ENCODE measurements at places on chromosomes 3 and 15.

DNA sequence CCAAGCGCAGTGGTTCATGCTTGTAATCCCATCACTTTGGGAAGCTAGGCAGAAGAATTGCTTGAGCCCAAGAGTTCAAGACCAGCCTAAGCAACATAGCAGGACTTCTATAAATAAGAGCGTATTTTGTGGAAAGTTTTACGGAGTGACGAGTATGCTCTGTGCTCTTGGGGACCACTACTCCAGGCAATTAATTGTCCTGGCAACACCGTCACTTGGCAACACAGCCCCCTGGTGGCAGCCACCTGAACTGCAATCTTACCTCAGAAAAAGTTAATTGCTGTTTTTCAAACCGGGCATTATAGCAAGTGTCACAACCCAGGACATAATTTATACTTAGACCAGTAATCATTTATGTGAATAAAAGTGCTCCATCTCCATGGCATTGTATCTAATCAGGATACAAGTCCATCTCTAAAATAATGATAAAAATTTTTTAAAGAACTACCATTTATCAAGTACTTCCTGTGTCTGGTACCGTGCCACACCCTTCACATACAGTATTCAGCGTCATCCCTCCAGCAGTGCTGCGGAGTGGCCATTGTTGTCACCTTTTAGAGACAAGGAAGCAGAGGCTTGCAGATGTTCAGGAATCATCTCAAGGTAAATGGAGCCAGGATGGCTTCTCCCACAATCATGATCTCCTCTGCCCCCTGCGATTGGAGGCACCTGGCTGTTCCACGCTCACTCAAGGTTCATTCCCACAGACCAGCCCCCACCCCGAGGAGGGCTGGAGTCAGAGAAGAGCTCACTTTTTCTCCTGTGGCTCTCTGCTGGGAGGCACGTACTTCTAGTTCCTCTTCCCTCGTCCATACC, 34.5 kb downstream of the PLA2G4D start:
- DNase-seq, result no peak

- no peak for DNase-seq
These were observed 239.8 kb upstream of the AGTR1 start for GRCh38 chr3:148457886-148458285.

GRCh38 chr3:5267252-5267651, 79.7 kb downstream of the EDEM1 start:
- no peak for DNase-seq

DNA sequence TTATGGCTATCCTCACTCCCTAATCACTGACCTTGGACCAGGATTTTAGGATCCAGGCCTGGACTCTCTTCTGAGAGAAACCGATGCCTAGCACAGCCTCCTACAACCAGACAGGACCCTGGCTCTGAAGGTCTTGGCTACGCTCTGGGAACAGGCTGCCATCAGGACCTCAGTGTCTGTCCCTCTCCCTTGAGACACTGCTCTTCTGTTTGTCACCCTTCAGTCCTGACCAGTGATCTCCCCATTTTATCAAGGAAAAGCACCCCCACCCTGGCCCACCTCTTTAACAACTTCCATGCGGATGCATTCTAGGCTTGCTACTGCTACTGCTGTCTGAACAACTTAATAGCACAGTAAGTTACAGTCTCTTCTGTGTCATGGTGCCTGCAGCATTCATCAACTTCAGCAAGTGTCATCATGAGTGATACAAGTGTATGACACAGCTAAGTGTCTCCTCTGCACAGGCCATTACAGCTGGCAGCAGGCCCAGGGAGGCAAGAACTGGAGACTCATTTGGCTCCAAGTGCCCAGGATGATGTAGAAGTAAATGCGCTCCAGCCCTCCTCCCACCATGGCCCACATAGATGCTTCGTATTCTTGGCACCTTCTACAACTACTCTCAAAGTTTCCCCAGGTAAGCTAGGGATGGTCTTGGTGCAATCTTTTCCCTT, 302.4 kb downstream of the EPHB1 start:
- no peak for DNase-seq

DNA sequence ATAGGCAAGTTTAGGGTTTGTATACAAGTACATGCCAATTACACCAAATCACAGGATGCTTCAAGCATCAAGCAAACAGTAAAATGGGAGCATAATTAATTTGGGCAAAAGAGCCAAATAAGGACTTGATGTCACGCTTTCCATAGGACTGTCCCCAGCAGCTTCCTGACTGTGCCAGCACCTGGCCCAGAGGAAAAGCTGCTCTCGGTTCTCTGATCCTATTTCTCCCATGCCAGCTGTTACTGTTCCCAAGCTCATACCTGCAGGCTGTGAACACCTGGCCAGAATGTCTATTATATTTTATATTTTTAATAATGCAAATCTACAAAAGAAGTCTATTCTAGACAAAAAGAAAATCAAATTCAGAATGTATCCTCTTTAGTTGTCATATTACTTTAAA, 12.2 kb downstream of the ZXDC start:
- DNase-seq, result no peak

GRCh38 chr3:14143271-14144225, 18.7 kb downstream of the TMEM43 start:
- DNase-seq, result peak; percentile 86

- DNase-seq, result no peak
These were observed 59.1 kb downstream of the SST start for GRCh38 chr3:187610981-187611511.

DNA sequence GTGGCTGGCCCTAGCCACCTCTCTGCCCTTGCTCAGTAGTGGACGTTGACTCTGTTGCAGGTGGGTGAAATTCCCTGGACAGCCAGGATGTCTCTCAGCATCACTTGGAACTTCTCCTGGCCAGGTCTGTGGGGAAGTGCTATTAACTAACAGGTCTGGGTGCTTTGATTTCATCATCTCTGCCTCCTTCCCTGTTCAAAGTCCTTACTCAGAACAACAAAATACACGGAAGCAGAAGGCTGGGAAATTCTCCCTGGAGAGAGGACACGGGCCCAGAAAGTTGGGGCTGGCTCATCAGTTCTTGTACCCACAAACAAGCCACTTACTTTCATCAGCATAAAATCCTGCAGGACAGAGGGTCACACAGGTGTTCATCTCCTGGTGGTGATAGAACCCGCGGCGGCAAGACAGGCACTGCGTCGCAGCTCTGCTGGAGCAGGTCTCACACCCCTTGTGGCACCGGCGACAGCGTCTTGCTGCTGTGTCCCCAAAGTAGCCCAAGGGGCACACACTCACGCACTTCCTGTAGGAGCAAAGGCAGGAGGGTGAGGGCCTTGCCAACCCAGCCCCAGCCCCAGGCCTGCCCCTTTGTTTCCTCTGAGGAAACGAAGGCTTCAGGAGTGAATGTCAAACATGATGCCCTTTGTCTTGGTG, 29.6 kb upstream of the SNRPA1 start:
- no peak for DNase-seq

DNA sequence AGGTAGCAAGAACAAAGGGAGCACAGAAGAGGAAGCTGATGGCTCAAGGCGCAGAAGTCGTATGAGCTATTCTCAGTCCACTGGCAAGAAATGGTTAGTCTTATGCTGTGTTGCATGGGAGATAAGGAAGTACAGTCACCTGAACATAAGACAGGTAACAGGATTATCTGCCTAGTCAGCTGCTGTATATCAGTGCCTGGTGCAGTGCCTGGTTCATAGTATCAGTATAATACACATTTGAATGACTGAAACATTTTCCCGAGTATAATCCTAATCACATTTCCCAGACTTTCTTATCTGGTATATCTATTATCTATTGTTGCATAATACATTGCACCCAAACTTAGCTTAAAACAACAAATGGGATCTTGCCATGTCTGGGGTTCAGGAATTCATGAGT, 302.5 kb downstream of the GABRG3 start:
- no peak for DNase-seq

- no peak for DNase-seq
These were observed 6.8 kb downstream of the SSR3 start for GRCh38 chr3:156548041-156548687.

GRCh38 chr3:25536521-25537391, 108.7 kb downstream of the RARB start:
- no peak for DNase-seq
